ENCODE measurements at places on chromosomes 3 and 15.

DNA sequence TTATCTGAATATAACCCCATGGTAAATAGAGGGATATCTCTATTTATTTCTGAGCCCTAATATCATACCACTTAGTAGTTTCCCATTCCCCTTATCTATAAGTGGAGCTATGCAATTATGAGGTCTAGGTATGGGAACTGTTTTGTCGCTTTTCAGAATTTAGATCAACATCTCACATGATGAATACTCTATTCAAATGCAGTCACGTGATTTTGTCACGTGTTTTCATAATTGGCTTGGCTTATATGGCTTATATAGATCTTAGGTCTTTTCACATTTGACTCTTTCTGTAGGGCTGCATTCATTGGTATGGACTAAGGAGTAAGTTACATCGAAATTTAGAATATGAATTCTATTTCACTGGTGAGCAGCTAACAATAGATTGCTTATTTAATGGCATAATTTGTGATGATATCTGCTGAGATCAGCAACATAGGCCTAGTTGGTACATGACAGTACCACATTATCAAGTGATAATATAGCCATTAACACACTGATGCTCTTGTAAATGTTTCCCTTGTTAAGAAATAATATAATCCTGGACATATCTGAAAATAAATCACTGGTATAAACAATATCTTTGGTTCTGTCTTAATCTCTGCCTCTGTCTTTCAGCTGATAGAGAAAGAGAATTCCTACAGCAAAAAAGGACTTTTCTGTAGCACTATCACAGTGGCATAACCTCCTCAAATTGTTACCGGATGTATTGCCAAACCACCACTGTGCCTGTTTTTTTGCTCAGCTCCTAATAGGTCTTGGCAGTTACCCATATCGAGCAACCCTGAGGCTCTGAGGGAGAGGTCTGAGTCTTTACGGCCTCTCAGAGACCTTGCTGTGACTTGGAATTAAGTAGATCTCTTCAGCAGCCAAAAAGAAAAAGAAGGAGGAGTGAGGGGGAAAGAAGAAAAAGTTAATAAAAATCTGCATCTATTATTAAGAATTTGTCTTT, 357.1 kb downstream of the ZPLD1 start:
- no peak for DNase-seq

DNA sequence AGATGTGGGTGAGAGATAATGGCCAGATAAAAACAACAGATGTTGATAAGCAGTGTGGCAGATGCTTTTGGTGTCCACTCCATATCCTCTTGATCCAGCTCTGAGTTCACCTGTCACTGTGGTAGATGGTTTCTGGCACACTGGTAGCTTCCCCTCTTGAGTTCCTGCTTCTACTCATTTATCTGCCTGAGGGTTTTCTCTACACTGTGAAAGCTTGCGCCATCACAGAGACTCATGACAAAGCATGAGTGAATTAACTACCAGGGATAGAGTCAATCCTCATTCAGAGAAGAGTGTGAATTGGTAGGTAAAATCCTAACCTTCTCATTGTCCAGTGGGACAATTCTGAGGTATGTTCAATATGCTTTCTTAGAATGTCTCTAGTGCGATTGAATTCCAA, 50.0 kb upstream of the ARHGEF26 start:
- no peak for DNase-seq

DNA sequence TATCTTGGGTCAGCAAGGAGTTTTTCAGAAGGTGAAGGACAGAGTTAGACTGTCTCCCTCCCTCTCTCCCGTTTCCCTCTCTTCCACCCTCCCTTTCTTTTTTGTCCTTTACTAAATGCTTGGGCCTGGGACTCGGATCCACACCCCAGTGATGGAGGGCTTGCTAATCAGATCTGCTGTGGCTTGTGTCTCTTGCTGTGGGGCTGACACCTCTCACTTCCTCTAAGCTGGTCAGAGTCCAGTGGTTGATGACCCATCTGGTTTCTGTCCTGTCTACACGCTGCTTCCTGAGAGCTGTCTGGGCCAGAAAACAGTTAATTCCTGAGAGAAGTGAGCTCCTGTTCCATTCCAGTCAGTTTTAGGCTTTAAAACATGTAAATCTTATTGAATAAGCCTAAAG, 849 bp downstream of the TRAK1 start:
- DNase-seq = no peak

DNA sequence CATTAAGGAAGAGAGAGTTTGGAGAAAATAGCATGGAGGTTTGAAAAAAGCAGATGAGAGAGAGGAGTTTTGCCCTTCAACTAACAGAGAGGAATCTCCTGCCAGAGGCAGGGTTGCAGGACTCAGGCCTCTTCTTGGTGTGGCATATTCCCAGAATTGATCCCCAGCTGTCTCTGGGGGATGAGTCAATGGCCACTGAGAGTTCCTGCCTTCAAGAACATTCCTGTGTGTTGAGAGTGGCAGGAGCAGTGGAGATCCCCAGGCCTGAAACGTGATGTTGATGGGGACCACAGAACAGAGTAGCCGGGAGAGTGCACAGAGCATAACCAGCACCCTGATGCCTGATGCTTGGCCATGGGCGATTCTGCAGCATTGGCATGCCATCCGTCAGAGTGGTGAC, 348.4 kb upstream of the THBS1 start:
- DNase-seq = no peak

- no peak for DNase-seq
Observed at GRCh38 chr15:47383801-47384200, 333.5 kb upstream of the SEMA6D start.

DNA sequence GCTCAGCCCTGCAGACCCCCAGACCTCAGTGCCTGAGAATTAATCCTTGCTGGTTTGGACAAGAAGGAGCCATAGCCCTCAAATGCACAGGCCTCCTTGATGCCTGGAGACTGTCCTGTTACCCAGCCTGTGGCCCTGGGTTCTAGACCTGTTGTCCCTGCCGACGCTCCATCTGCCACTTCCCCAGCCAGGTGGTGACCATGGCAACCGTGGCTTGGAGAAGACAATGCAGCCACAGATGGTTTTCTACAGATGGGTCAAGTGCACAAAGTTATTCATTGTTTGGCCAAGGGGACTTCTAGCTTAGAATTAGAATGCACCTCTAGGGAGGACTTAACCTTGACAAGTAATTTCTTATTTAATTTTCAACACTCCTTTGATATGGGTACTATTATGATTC, 297.1 kb downstream of the UACA start:
- DNase-seq = no peak

GRCh38 chr3:106560451-106560966, 691.7 kb upstream of the CBLB start:
- DNase-seq = no peak

DNA sequence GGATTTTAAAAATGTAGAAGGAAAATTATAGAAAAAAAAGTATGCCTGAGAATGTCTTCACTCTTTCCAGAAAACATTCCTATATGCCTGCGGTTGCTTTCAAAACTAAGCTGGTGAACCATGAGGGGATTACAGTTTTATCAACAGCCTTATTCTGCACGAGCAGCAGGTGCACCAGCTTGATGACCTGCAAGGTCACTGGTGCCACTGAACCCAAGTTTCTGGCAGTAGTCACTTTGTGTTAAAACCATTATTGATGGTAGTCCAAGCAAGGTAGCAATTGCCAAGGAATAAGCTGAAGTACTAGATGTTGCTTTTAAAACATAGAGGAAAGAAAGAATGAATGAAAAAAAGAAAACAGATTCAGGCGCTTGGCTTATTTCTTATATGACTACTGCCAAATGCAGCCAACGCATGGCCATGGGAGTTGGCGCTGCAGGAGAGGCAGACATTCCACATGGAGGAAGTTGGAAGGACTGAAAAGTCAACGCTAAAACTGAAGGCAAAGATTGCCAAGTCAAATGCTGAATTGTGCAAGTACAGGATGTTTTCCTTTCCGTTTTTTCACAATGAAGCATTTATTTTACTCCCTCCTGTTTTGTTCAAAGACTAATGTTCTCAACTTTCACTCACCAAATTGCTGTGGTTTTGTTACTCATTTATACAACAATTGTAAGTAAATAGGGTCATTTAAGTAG, 601.4 kb downstream of the CADM2 start:
- no peak for DNase-seq

GRCh38 chr3:51500632-51501131, 867 bp upstream of the DCAF1 start:
- no peak for DNase-seq

- DNase-seq = no peak
Observed at GRCh38 chr3:139718415-139718814, 40.6 kb upstream of the NMNAT3 start.

DNA sequence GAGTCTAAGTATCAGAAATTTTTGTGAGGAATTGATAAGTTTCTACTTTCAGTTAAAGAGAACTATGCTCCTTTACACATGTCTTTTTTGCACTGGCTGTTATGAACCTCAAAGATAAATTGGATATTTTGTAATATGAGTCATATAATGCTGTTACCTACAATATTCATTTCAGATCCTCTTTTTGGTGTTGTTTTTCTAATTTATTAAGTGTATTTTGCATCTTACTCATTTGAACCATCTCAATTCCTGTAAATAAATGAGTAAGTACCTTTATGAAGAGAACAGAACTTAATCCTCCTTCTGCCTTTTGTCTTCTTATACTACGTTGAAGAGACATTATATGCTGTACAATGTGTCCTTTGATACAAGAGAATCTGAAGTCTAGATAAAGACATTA, 74.4 kb downstream of the ZIC1 start:
- no peak for DNase-seq

GRCh38 chr3:69094467-69095205, 9.9 kb downstream of the ARL6IP5 start:
- DNase-seq = no peak

GRCh38 chr3:43288366-43288765, 2.0 kb downstream of the SNRK start:
- DNase-seq = no peak

- no peak for DNase-seq
Observed at GRCh38 chr3:189587664-189588040, 43.5 kb upstream of the TP63 start.

- no peak for DNase-seq
Observed at GRCh38 chr15:60423537-60423936, 25.8 kb upstream of the ANXA2 start.

DNA sequence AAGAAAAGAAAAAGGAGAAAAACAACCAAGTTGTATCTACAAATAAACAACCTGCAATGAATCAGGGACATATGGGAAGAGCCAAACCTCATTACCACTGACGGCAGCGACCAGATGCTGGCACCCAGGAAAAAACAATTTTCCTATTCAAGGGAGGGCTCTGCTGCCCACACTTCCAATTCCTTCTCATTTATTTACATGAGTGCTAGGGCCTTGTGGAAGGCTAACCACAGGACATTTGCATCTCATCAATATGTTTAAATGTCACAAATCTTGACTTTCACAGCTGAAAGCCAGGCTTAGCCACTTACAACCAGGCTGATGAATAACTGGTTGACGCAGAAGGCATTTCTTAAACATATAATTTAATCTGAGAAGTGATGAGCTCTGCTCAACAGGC, 36.0 kb downstream of the RFTN1 start:
- DNase-seq = no peak

- DNase-seq = no peak
Observed at GRCh38 chr3:71125738-71126137, 457.8 kb downstream of the FOXP1 start.

- DNase-seq = no peak
Observed at GRCh38 chr15:37900326-37901221, 33.9 kb upstream of the TMCO5A start.

DNA sequence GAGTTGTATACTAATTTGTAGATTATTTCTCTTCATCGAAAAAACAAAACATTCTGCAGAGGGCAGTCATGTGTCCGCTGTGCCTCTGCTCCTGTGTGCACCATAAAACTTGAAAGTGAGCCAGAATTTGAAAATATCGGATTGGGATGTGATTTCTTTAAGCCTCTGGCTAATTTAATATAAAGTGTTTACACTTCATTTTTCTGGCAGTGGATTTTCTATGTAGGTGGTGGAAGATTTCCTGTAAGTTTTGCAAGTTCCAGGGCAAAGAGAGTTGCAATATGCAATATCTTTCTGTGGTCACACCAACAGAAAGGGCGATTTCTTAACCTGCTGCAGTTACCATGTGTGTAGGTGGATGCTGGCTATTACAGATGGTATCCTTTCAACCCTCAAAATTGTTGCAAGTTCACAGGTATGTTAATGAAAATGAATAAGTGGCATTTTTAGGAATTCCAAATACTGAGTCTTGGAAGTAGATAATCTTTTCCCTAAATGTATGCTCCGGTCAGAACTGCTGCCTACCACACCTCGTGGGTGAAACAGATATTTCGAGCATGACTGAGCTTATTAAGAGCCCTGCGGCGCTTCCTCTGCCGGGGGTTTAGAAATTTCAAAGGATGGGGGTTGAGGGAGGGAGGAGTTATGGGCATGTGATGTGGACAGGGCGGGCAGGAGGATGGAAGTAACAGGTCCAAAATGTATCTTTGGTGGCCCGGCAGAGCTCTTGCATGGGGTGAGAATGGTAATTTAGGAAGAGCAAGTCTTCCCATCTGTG, 134.0 kb downstream of the PGPEP1L start:
- no peak for DNase-seq

DNA sequence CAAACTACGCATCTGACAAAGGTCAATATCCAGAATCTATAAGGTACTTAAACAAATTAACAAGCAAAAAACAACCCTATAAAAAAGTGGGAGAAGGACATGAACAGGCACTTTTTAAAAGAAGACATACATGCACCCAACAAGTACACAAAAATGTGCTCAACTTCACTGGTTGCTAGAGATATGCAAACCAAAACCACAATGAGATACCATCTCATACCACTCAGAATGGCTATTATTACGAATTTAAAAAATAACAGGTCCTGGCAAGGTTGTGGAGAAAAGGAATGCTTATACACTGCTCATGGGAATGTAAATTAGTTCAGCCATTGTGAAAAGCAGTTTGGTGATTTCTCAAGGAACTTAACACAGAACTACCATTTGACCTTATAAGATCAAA, 175.6 kb upstream of the MLF1 start:
- no peak for DNase-seq

DNA sequence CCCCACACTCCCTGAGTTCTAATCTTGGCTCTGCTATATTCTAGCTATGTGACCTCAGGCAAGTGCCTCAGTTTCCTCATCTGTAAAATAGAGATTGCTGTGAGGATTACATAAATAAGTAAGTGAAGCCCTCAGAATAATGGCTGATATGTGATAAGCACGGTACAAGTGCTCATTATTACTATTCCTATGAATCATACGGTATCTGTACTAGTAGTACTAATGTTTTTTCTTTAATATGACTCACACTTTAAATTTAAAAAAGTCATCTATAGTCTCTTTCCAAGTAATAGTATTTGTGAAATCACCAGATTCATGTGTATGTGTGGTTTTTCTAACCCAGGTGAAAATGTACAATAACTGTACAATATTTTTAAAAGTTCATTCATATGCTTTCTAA, 58.7 kb downstream of the CLDN11 start:
- DNase-seq = no peak
